ENCODE measurements at places on chromosomes 5 and 9.

- H3K27ac ChIP-seq = no peak overlapping the region
- DNase-seq = no peak
- H3K36me3 ChIP-seq = no peaks in the 10 kb centered on the region
- no peaks in the 10 kb centered on the region for H3K27me3 ChIP-seq
Measured at GRCh38 chr5:60541980-60542379, 158.0 kb downstream of the DEPDC1B start.

DNA sequence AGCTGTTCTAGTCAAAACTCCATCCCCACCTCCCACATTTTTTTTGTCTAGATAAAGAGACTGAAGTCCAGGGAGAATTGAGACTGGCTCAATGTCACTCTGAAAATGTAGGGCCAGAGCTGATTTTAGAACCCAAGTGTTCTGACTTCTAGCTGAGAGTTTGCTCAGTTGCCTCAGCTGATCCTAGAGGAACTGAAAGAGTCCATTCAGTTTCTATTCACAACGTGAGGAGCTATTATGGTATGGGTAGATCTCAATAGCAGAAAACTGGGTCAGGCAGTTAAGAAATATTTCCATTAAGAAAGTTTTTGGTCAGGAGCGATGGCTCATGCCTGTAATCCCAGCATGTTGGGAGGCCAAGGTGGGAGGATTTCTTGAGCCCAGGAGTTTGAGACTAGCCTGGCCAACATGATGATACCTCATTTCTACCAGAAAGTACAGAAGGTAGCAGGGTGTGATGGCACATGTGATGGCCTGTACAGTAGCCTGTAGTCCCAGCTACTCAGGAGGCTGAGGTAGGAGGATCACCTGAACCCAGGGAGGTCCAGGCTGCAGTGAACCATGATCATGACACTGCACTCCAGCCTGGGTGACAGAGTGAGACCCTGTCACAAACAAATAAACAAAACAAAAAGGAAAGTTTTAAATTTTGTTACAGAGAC is 61.7 kb downstream of the GLRA1 start:
- no peaks in the 10 kb centered on the region for H3K36me3 ChIP-seq
- H3K27ac ChIP-seq = no peak overlapping the region
- no peaks in the 10 kb centered on the region for H3K27me3 ChIP-seq
- no peak for DNase-seq
- no peak overlapping the region for H3K4me3 ChIP-seq
- H3K4me1 ChIP-seq = no peaks in the 10 kb centered on the region

- H3K4me1 ChIP-seq = no peaks in the 10 kb centered on the region
- no peaks in the 10 kb centered on the region for H3K36me3 ChIP-seq
- no peak overlapping the region for H3K4me3 ChIP-seq
- H3K27ac ChIP-seq = no peak overlapping the region
- DNase-seq = peak; percentile 52
- no peaks in the 10 kb centered on the region for H3K27me3 ChIP-seq
Measured at GRCh38 chr5:122704247-122705036, 70.4 kb upstream of the SNX2 start.

DNA sequence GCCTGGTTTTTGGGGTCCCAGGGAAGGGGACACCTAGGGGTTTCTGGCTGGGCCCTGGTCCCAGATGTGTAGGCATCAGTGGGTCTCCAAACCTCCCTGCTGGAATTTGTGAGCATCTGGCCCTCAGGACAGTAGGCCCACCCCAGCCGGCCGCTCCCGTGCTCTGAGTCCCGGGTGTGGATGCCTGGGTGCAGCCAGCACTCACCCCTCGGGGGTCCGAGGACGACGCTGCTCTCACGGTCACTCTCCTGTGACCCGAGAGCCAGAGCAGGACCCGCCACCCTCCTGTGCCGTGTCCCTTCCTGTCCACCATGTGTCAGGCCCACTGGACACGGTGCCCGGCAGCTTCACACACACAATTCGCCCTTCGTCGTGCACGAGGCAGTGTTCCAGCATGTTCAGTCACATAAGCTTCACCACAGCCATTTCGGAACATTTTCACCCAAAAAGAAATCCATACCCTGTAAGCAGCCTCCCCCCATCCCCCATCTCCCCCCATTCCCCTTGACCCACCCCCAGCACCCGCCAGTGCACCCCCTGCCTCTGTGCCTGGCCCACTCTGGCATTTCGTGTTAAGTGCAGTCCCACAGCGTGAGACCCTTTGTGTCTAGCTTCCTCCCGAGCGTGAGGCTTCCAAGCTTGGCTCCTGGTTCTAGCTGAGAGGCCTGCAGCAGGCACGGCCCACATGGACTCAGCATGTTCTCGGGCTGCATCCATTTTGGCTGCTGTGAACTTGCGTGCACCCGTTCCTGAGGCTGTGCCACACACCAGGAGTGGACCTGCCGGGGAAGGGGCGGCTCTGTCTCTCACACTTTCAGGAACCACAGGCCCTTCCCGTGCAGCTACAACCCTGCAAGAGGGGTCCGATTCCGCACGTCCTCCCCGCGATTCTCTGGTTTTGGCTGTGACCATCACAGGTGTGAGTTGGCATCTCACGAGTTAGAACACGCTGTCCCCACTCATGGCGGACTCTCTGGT is 40.5 kb downstream of the NKD2 start:
- no peaks in the 10 kb centered on the region for H3K4me1 ChIP-seq
- no peaks in the 10 kb centered on the region for H3K36me3 ChIP-seq
- H3K4me3 ChIP-seq = no peak overlapping the region
- H3K27ac ChIP-seq = no peak overlapping the region

- no peak for DNase-seq
- H3K4me1 ChIP-seq = no peaks in the 10 kb centered on the region
- H3K36me3 ChIP-seq = no peaks in the 10 kb centered on the region
- no peaks in the 10 kb centered on the region for H3K27me3 ChIP-seq
- no peak overlapping the region for H3K27ac ChIP-seq
- no peak overlapping the region for H3K4me3 ChIP-seq
Measured at GRCh38 chr5:54224103-54224826, 86.1 kb downstream of the ARL15 start.

DNA sequence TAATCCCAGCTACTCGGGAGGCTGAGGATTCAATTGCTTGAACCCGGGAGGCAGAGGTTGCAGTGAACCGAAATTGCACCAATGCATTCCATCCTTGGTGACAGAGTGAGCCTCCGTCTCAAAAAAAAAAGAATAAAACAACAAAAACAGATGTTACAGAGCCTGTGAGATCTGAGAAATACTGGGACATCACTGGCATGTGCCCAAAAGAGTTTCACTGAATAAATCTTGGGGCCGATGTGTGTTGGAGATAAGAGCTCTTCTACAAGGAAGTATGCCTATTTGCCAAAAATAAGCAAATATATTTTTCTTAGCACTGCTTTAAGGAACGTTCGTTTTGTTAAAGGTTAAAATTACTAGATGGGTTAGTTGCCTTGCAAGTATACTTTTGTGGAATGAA is 55.1 kb downstream of the KIAA1958 start:
- no peaks in the 10 kb centered on the region for H3K36me3 ChIP-seq
- H3K27ac ChIP-seq = no peak overlapping the region
- H3K4me1 ChIP-seq = no peaks in the 10 kb centered on the region
- no peaks in the 10 kb centered on the region for H3K27me3 ChIP-seq
- no peak overlapping the region for H3K4me3 ChIP-seq
- no peak for DNase-seq

DNA sequence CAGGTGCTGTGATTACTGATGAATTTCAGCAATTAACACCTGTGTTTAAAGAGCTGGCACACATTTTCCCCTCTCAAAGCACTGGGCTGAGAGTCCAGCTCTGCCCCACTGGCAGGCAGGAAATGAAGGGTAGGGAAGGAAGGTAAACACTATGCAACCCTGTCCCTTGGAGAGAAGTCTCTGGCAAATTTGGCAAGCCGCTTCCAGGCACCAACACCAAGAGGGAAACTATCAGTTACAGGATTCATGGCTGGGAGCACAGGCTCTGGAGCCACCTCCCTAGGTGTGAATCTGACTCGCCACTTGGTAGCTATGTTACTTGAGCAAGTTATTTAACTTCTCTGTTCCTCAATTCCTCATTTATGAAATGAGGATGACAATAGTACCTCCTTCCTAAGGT is 3.3 kb downstream of the ANKS6 start:
- no peak overlapping the region for H3K4me3 ChIP-seq
- peaks cover 26% of the 10 kb centered on the region for H3K4me1 ChIP-seq
- H3K36me3 ChIP-seq = peaks cover 21% of the 10 kb centered on the region
- no peaks in the 10 kb centered on the region for H3K27me3 ChIP-seq
- DNase-seq = no peak

DNA sequence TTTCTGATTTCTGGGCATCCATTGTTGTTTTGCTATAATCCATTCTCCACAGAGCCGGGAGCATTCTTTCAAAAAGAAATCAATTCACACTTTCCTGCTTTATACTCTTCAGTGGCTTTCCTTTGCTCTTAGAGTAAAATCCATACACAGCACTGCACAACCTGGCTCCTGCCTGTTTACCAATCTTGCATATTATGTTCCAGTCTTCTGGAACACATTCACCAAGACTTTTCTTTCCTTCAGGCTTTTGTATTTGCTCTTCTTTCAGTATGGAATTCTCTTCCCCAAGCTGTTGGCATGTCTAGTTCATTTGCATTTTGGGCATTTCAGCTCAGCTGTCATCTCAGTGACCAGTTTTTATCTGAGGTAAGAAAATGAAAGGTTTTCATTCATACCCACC is 6.3 kb downstream of the RFESD start:
- no peak overlapping the region for H3K27ac ChIP-seq
- no peaks in the 10 kb centered on the region for H3K27me3 ChIP-seq
- H3K4me3 ChIP-seq = no peak overlapping the region
- no peaks in the 10 kb centered on the region for H3K36me3 ChIP-seq
- DNase-seq = no peak
- H3K4me1 ChIP-seq = no peaks in the 10 kb centered on the region

DNA sequence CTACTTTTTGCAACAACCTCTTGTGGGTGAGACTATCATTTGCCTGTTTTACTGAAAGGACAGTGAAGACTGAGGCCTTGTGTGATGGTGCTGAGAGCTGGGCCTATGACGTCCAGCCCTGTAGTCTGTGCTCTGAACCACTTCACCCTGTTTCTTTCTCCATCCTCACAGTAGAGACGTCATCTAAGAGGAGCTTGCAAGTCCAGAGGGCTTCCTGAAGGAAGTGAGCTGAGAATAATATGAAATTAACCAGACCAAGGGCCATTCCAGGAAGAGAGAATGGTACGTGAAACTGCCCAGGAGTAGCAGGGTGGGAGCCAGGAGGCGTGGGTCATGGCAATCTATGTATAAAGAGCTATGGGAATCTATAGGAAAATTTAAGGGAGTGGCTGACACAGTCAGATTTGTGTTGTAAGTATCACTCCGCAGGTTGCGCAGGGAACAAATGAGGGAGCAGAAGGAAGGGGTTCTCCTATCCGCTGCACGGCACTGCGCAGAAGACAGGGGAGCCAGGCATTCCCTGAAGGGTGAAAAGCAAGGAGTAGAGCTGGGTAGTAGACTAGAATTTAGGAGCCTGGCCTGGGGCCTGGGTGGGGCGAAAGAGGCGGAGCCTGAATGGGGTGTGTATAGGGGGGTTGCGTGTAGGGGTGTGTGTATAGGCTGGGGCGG is 596 bp upstream of the FGFR4 start:
- DNase-seq = no peak
- peak overlapping the region; percentile 11 for H3K4me3 ChIP-seq
- H3K27me3 ChIP-seq = no peaks in the 10 kb centered on the region
- H3K36me3 ChIP-seq = peaks cover 33% of the 10 kb centered on the region
- H3K27ac ChIP-seq = no peak overlapping the region

DNA sequence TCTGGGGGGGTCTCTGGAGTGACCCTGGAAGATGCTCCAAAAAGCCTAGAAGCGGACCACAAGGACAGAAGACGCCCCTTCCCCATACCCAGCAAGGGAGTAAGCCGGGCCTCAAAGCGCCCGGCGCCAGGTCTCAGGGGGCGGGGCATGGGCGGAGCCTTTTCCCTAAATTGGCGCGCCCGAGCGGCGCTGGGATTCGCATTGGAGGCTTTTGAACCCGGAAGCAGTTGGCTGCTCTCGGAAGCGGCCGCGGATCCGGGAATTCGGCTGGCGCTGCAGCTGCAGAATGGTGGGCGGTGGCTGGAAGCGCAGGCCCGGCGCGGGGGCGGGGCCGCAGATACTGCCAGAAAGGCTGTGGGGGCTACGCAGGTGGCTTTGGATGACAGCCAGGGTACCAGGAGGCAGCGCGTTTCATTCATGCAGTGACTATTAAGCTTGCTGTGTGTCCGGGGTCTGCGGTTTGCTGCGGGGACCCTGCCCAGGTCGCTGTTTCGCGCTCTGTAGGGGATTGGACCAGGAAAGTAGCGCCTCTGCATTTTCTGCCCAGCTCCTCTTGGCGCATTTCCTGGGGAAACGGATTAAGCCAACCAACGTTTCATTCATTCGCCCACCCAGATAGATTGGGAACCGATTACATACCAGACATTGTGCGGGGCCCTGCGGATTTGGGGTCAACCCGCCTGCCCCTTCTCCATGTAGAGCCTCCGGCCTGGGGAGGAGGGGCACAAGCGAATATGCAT is 83.0 kb upstream of the FREM1 start:
- no peaks in the 10 kb centered on the region for H3K4me1 ChIP-seq
- no peak overlapping the region for H3K27ac ChIP-seq
- no peaks in the 10 kb centered on the region for H3K27me3 ChIP-seq
- no peak overlapping the region for H3K4me3 ChIP-seq
- DNase-seq = no peak
- no peaks in the 10 kb centered on the region for H3K36me3 ChIP-seq

GRCh38 chr9:124011460-124012301 is at the start of gene LHX2:
Gene LHX2, plus strand, starts transcription at chr9:124011768. Its CDS starts 581 bp downstream, at chr9:124012349.
- no peak within 1 kb of the TSS for H3K4me3 ChIP-seq
- peaks cover 4% of the 10 kb centered on the region for H3K4me1 ChIP-seq
- no peak within 1 kb of the TSS for H3K27ac ChIP-seq

GRCh38 chr9:16514131-16514530 is 356.3 kb downstream of the BNC2 start:
- H3K4me3 ChIP-seq = no peak overlapping the region
- H3K4me1 ChIP-seq = peaks cover 15% of the 10 kb centered on the region
- H3K36me3 ChIP-seq = no peaks in the 10 kb centered on the region
- H3K27me3 ChIP-seq = no peaks in the 10 kb centered on the region

GRCh38 chr5:96081276-96081858 is 119.7 kb upstream of the ELL2 start:
- peaks cover 3% of the 10 kb centered on the region for H3K4me1 ChIP-seq
- no peaks in the 10 kb centered on the region for H3K36me3 ChIP-seq
- H3K4me3 ChIP-seq = no peak overlapping the region

DNA sequence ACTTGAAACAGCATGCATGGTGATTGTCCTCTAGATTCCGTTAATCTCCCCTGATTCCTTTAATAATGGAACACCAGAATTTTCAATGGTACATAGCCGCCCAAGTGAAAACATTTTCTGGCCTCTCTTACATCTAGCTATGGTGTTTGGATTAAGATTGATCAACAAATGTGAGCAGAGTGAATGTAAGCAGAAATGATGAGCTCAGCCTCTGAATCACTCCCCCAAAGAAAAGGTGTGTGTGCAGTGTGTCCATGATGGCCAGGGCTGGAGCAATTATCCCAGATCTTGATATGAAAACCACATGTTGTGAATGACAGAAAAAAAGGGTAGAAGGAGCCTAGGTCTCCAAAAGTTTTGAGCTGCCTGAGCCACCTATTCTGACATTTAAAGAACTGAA is 55.3 kb downstream of the OR2K2 start:
- H3K27ac ChIP-seq = no peak overlapping the region
- H3K4me3 ChIP-seq = no peak overlapping the region
- H3K36me3 ChIP-seq = no peaks in the 10 kb centered on the region
- no peak for DNase-seq
- H3K27me3 ChIP-seq = no peaks in the 10 kb centered on the region

Data from SJCRH30 (cell line).